ENCODE measurements at places on chromosomes 13 and 19.

GRCh38 chr19:12847159-12848139, 9.1 kb downstream of the MAST1 start:
- H3K4me3 ChIP-seq, result peak overlapping the region; percentile 33
- peak; percentile 74 for DNase-seq
- no peak overlapping the region for H3K27ac ChIP-seq

GRCh38 chr13:48775285-48775684, 121.6 kb downstream of the CYSLTR2 start:
- no peak for DNase-seq
- H3K27me3 ChIP-seq, result no peaks in the 10 kb centered on the region
- peak overlapping the region; percentile 46 for H3K27ac ChIP-seq
- no peaks in the 10 kb centered on the region for H3K36me3 ChIP-seq

GRCh38 chr19:7815325-7815724, 14.7 kb upstream of the EVI5L start:
- H3K36me3 ChIP-seq, result no peaks in the 10 kb centered on the region
- no peak for DNase-seq
- H3K27ac ChIP-seq, result no peak overlapping the region
- H3K4me1 ChIP-seq, result no peaks in the 10 kb centered on the region
- H3K27me3 ChIP-seq, result peaks cover 2% of the 10 kb centered on the region

DNA sequence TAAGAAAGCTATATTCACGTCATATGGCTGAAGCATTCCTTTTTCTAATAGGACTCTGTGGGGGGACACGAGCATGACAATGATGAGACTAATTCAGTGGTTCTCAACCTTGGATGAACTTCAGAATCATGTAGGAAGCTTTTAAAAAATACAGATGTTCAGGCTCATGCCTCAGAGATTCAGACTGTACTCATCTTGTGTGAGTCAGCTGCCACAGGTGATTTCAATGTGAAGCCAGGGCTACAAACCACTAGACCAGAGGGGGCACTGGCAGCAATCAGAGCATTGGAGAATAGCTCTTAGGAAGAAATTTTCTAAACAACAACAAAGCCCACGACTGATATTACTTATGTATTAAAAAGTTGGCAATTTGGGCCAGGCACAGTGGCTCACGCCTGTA, 91.7 kb downstream of the SERP2 start:
- H3K4me1 ChIP-seq, result no peaks in the 10 kb centered on the region
- no peak overlapping the region for H3K27ac ChIP-seq
- H3K27me3 ChIP-seq, result no peaks in the 10 kb centered on the region
- no peak for DNase-seq
- no peaks in the 10 kb centered on the region for H3K36me3 ChIP-seq
- no peak overlapping the region for H3K4me3 ChIP-seq

DNA sequence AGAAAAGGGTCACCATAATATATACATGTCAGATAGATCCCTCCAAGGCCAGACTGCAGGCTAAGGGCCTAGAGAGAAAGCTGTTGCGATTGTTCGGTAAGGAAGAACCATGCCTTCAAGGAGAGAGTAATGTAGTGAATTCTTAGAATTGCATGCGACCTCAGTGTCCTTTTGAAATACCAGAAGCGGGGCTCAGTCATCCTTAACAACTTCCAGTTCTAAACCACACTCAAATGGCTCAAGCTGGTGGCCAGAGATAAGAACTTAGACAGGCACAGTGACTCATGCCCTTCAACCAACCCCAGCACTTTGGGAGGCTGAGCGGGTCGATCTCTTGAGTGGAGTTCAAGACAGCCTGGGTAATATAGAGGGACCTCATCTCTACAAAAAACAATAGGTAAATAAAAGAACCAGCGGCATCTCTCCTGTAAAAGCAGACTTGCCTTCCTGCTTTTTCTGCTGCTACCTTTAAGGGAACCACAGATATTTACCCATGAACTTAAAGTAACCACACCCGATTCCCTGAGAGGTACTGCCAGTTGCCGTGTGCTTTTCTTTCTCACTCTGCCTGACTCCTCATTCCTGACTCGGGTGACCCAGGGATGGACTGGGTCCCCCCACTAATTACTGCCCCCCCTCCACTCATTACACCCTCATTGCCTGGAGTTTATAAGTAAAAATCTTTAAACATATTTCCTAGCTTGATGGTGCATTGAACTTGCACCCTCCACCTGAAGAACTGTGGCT, 15.4 kb upstream of the SIGLEC6 start:
- H3K27ac ChIP-seq, result no peak overlapping the region
- no peak for DNase-seq
- H3K27me3 ChIP-seq, result no peaks in the 10 kb centered on the region
- H3K4me1 ChIP-seq, result no peaks in the 10 kb centered on the region
- no peak overlapping the region for H3K4me3 ChIP-seq

DNA sequence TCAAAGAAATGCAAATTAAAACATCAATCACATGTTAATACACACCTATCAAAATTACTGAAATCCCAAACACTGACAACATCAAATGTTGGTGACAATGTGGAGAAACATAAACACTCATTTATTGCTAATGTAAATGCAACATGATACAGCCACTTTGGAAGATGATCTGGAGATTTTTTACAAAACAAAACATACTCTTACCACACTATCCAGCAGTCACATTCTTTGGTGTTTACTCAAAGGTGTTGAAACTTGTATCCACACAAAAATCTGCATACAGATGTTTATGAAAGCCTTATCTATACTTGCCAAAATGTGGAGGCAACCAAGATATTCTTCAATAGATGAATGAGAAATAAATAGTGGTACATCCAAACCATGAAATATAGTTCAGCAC, 1219.5 kb upstream of the PCDH20 start:
- no peak for DNase-seq
- H3K27me3 ChIP-seq, result no peaks in the 10 kb centered on the region
- no peak overlapping the region for H3K4me3 ChIP-seq
- H3K4me1 ChIP-seq, result no peaks in the 10 kb centered on the region
- no peak overlapping the region for H3K27ac ChIP-seq

DNA sequence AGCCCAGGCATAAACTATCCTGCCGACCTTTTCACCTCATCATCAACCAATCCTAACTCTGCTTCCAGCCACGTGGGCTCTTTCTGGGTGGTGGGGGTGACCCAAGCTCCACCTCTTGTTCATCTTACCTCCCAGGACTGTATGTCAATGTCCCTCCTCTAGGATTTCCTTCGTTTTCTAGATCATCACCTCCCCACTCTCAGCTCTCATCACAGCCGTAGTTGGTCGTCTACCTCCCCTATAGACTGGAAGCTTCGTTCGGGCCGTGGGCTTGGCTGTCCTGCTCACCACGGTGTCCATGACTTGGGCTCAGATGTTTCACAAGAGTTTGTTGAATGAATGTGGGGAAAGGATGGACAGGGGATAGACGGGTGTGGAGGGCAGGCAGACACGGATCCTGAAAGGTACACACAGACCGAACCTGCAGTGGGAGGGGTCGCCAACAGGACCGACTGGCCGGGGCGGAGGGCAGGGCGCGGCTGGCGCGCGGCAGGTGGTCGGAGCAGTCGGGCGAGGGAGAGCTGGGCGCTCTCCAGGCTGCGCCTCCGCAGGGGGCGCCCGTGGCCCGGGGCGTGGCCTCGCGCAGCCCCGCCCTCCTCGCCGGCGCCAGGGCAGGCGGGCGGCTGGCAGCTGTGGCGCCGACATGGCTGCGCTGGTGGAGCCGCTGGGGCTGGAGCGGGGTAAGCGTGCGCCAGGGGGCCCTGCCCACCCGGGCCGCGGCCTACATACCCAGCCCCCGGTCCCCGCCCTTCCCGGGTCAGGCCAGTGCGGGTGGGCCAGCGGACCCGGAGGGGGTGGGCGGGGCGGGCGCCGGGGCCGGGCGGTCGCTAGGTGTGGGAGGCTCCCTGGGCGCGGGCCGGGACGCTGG, at the start of gene LIN7B:
TSS of gene LIN7B (plus strand) at position 609 of the 868 bp plus-strand sequence. CDS start at position 644, 35 bp downstream.
- peaks cover 11% of the 10 kb centered on the region for H3K4me1 ChIP-seq
- H3K4me3 ChIP-seq, result peak within 1 kb of the TSS; percentile 91
